ENCODE measurements at places on chromosomes 16 and 17.

DNA sequence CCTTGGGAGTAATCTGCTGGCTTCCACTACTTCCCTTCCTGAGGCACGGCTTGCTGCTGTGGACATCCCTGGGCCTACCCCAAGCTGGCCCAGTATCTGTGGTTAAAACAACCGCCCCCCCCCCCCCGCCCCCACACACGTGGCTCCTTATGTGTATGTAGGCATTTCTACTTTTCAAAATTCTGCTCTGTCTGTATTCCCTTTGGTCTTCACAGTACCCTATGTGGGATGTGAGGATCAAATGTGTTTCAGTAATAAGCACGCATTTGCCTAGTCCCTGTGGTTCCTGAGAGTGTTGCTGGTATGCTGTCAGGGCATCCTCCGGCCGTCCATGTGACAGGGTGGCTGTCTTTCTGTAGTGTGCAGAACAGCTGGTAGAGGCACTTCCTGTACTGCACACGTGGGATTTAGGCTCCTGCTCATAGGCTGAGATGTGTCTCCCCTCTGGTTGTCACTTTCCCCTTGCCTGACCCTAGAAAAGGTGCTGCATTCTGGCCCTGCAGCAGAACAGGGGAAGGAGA lies 2.2 kb downstream of the NT5M start:
- DNase-seq, result no peak

GRCh38 chr17:9924735-9925191 lies 19.7 kb upstream of the RCVRN start:
- DNase-seq, result peak; percentile 80

DNA sequence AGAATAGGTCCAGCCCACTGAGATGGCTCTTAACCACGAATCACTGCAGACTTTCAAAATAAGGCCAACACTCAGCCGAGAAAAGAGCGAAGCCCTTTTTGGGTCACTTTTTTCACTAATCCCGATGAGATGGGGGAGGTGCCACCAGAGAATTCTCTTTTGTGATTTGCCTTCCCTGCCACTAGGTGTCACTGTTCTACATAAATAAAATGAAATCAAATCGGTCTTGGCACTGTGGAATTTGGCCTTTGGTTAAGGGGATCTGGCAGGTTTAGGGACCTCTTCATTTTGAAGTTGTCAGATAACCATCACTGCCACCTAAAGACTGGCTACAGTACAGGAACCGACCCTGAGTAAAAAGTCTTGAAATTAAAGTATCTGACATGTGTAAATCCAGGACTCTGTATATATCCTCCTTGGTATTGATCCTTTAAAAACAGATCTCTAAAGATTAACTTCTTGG lies 147.0 kb downstream of the HS3ST4 start:
- peak; percentile 53 for DNase-seq

DNA sequence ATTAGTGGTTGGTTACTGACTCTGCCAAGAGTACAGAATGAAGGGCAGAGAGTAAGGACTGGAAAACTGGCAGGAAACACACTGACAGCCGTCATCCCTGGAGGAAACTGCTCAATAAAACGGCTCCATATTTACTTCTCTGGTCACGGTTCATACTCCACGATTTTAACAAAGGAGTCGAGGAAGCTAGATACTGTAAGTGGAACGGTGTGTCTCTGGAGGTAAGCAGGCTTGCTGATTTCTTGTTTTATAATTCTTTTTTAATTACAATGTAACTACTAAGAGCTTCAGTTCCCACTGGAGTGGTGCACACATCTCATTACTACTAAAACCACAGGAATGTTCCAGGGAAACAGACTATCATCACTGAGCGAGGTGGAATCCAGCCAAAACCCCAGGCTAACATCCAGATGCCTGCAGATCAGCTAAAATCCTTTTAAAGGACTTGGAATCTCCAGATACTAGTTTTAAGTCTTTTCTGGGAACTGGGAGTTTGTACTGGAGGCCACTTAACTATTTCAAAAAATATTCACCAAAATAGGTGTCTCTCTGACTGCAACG lies 17.8 kb downstream of the SERPINF1 start:
- DNase-seq, result peak; percentile 95

- no peak for DNase-seq
Measured at GRCh38 chr16:15491411-15491810, 57.0 kb downstream of the BMERB1 start.

DNA sequence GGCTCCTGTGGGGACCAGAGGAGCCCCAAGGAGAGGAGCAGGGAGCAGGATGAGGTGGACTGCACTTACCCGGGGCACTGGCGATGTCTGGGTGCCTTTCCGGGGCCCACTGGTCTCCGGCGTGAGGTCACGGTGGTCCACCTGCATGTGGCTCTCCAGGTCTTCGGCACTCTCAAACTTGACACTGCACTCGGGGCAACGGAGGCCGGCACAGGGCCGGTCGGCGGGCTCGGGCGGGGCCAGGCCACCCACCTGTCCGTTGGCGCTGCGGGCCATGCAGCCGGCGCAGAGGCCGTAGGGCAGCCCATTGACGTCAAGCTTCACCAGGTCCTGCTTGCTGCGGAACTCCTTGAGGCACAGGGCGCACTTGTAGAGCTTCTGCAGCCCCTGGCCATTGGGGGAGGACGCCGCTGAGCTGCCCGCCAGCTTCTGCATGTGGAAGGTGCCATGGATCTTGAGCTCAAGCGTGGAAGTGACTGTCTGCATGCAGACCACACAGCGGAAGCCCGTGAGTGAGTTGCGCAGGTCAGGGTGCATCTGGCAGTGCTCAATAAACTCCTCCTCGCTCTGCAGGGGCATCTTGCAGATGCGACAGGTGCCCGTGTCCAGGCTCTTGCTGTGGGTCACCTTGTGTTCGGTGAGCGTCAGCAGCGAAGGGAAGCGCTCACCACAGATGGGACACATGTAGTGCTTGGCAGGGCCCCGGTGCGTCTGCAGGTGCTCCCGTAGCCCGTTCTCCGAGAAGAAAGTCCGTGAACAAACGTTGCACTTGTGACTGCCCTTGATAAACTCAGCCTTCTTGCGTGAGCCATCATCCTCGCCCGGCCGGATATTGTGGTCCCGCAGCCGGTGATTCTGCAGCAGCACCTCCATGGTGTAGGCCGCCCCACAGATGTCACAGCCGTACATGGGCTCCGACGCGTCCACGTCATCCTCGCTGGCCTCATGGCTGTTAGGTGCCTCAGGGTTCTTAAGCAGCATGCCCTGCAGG lies 220.0 kb downstream of the ZNF423 start:
- no peak for DNase-seq

- peak; percentile 34 for DNase-seq
Measured at GRCh38 chr16:49961089-49961488, 63.9 kb upstream of the CNEP1R1 start.

GRCh38 chr17:73820686-73821448 lies 176.6 kb upstream of the SDK2 start:
- DNase-seq, result peak; percentile 36

DNA sequence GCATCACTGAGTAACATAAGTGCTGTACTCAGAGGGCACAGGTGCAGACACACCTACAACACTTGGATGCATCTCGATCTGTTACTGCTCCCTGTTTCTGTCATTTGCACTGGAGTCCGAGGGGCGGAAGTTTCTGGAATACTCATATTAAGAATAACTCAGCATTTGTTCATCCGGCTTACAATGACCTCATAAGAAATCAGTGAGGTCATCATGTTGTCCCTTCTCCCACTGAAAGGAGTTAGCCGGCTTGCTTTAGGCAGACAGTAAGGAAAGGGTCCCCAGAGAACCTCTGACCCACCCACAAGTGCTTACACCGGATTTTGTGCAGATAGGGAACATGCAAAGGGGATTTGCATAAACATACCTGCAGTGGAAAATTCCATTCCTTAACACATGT lies 344.7 kb downstream of the HAPSTR1 start:
- no peak for DNase-seq

- peak; percentile 81 for DNase-seq
Measured at GRCh38 chr17:75872434-75873351, 5.7 kb downstream of the TRIM47 start.

DNA sequence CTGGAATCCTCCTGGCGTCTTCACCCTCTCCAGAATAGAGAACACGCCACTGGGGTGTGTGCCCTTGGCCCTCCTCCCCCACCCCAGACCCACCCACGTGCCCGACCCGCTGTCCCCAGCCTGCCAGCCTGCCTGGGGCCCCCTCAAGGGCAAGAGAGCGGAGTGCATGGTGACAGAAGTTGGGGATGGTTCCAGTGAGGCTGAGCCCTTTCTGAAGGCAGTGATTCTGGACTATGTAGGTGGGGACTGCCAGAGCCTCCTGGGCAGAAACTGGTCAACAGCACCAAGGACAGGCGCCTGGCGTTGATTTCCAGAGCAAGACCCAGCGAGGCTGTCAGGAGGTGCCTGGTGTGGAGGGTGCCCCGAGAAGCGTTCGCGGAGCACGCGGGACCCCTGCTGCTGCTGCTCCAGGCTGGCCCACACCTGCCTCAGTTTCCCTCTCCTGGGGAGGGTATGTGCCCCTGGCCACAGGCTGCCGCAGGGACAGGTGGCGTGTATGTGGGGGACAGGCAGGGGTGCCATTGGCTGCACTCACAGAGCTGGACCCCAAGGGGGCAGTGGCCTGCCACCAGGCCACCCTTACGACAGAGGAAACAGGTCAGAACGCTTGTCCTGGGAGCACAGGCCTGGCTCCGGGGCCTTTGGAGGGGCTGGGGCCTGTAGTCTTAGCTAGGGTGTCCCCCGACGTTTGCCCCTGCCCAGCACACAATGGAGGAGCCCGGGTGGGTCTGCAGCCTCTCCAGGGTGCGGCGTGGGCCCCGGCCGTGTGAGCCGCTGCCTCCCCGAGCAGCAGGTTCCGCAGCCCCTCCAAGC lies 1.2 kb downstream of the SSTR5 start:
- no peak for DNase-seq

DNA sequence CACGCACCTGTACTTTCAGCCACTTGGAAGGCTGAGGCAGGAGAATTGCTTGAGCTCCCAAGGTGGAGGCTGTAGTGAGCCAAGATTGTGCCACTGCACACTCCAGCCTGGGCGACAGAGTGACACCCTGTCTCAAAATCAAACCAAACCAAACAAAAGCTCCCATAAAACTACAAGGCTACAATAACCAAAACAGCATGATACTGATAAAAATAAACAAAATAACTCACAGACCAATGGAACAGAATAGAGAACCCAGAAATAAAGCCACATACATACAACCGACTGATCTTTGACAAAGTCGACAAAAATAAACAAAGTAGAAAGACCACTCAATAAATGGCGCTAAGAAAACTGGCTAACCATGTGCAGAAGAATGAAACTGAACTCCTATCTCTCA lies 37.2 kb downstream of the BRD7 start:
- DNase-seq, result no peak

GRCh38 chr17:27355419-27355818 lies 61.5 kb downstream of the WSB1 start:
- no peak for DNase-seq

Data from fibroblast of skin of scalp (primary cell).